IMR-90 (cell line): ENCODE measurements at places on chromosomes 1 and 21.

DNA sequence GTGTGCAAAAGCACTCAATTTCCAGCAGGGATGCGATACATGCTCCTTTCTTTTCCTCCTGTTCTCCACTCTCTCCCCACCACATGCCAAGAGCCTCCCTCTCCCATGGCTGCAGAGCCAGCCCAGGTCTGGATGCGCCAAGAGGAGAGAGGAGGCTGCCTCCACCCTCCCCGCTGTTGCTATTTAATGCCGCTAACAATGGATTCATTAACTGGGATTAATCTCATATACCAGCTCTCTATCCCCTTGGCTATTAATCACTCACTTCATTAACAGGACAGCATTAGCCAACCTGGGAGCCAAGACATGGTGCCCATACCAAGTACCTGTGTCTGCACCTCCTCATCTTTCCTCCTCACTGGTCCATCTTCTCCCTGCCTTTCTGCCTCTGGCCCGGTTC lies 49.1 kb upstream of the SCMH1 start:
- DNase-seq, result no peak

GRCh38 chr21:32403201-32403777 lies 9.2 kb upstream of the EVA1C start:
- DNase-seq, result peak; percentile 73

DNA sequence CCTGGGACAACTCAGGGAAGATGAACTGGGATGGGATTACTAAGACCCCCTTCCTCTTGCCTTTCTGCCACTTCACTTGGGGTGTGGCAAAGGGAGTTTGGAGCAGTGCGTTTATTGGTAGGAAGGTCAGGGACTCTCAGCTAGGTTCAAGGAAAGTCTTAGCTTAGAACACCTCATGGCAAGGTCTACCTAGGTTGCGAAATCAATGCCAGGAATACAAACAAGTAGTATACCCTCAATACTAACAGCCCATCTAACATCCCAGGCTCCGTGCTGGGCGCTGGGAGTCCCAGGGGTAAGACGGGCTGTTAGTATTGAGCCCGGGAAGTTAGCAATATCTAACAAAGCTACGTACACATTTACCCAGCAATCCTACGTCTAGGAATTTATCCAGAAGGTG lies 4.7 kb downstream of the ATP2B4 start:
- DNase-seq, result no peak

DNA sequence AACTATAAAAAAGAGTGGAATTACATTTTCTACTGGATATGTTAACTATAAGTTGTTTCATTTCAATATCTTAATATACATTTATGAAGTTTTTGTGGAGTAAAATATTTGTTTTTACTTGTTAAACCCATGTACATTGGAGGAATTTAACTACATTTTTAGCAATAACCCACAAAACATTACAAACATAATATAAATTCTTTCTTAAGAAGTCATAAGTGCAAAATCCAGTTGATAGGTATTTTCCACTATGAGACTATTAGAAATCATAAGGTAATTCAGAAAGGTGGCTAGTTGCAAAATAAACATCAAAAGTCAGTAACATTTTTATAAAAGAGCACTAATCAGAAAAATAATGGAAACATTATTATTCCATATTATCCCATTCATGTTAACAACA lies 73.9 kb upstream of the RRP15 start:
- peak; percentile 23 for DNase-seq

- DNase-seq, result no peak
Measured at GRCh38 chr1:14596591-14596990, 1.9 kb upstream of the KAZN start.

GRCh38 chr1:243409284-243409683 lies 153.4 kb downstream of the SDCCAG8 start:
- DNase-seq, result no peak

- DNase-seq, result no peak
Measured at GRCh38 chr1:11600836-11601235, 53.4 kb downstream of the FBXO2 start.

- no peak for DNase-seq
Measured at GRCh38 chr1:169946206-169946605, 52.5 kb upstream of the SCYL3 start.

GRCh38 chr1:77473690-77474089 lies 191.9 kb downstream of the AK5 start:
- DNase-seq, result peak; percentile 93

- no peak for DNase-seq
Measured at GRCh38 chr1:152398812-152399698, 15.0 kb downstream of the CRNN start.

GRCh38 chr1:11324567-11325165 lies 51.7 kb downstream of the UBIAD1 start:
- no peak for DNase-seq

- DNase-seq, result no peak
Measured at GRCh38 chr1:50780797-50781196, 179.3 kb downstream of the FAF1 start.

DNA sequence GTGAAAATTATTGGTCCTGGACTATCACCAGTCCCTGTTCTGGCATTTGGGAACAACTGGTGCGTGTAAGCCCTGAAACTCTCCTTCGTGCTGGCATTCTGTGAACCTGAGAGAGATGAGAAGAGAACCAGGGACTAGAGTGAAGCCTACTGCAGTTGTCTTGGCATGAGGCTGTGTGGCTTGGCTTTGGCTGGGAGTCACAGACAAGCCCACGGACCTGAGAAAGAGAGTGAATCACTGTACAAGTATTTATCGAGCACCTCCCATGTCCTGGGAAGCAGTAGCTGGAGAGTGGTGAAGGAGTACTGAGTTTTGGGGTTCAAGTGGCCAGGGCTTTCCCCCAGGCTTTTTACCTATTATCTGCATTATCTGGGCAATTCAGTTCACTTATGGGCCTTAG lies 63.3 kb downstream of the FGGY start:
- peak; percentile 79 for DNase-seq

DNA sequence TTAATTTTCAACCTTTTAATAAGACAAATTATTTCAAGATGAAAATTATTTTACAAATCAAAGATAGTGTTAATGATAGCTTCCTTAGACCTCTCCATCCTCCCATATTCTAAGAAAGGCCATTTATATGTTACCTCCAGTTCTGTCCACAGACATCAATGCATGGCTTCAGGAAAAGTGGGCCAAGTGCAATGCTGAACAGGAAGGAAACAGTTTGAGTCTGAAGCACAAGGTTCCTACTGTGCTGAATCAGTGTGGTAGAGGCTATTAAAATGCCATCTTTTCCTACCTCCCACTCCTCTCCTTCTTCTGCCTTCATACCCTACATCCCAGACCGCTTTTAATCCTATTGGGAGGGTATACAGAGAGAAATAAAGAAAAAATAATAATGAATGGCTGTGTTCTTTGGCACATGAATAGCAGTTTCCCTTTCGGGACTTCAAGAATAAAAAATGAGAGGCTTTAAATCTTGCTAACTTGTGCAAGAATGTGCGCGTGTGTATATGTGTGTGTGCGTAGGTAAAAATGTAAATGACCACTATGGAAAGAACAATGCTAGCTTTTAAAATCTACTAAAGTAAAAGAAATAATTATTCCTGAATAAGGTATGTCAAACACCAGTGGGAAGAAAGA lies 62.6 kb upstream of the C1orf105 start:
- DNase-seq, result no peak
